NCI-H1436 treated with DMSO at 0.1 percent for 48 hours (cell line): ENCODE measurements at places on chromosomes 13 and 19.

DNA sequence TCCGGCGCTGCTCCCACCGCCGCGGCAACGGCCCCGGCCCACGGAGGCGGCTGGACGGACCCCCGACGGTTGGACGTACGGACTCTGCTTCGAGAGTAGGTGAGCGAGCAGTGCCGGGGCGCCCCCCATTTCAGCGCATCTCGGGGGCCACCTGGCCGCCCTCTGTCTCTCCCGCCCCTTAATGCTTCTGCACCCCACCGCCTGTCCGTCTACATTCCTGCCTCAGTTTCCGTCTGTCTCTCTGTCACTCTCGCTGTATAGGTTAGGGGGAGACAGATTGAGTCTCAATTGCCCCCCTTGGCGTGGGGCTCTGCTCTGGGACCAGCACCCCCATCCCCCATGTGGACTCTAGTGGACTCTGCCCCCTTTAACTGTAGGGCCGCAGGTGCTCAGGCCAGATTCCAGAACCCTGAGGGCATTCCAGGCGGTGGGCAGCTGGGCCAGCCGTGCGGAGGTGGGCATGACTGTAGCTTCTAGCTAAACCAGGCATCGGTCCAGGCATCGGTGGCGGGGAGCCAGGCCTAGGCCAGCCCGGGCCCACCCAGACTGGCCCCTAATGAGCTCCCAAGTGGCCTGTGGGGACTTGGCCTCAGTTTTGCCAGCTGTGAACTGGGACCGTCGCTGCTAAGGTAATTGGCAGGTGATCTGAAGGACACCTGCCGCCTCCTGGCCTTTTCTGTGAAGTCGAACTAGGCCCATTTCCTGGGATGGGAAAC lies 373 bp downstream of the TNFAIP8L1 start:
- DNase-seq = no peak

- DNase-seq = no peak
Observed at GRCh38 chr13:43529796-43530195, 257.0 kb downstream of the ENOX1 start.

GRCh38 chr13:94170145-94170571 lies 309.3 kb downstream of the DCT start:
- DNase-seq = no peak

GRCh38 chr13:93004919-93005318 lies 221.7 kb upstream of the GPC6 start:
- no peak for DNase-seq

GRCh38 chr13:44557986-44558385 lies 18.1 kb downstream of the TSC22D1 start:
- no peak for DNase-seq

GRCh38 chr13:46749951-46750350 lies 47.0 kb downstream of the ESD start:
- DNase-seq = no peak

DNA sequence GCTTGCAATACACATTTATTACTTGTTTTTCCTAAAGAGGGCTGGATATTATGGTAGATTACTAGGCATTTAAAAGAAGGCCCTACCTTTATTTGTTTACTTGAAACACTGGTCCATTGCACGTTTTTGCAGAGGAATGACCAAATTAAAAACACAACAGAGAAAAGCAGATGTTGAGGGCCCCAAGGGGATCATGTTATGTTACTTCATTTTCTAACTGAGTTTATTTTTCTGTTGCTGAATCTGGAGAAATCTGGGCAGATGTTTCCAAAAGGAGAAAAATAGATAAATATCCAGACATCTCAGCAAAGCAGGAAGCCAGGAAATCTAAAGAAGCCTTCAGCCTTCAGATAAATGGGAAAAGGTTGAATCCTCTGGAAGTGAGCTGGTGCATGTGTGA lies 353.0 kb downstream of the NDFIP2 start:
- DNase-seq = no peak

DNA sequence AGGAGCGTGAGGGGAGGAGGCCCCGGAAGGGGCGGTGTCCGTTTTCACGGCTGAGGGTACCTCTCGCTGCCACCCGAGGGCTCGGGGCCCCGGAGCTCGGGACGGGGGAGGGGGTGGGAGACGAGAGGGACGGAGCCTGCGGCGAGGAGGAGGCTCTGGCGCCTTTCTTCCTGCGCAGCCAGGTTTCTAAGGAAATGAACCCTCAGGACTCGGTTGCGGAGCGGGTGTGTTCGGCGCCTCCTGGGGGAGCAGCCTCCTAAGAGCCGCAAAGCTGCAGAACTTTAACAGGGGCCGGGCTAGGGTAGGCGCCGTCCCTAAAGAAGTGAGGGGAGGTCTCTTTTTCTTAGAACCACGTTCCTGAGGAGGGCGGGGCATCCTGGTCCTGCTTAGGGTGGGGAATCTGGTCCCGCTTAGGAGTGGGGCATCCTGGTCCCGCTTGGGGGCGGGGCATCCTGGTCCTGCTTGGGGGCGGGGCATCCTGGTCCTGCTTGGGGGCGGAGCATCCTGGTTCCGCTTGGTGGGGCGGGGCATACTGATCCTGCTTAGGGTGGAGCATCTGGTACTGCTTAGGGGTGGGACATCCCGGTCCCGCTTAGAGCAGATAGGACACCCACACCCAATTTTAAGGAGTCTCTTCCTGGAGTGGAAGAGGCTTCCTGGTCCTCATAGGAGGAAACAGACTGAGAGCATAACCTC lies 6.2 kb downstream of the SYT5 start:
- no peak for DNase-seq

- DNase-seq = no peak
Observed at GRCh38 chr19:3075605-3076431, 13.5 kb upstream of the TLE5 start.

GRCh38 chr19:34274284-34274826 lies 20.0 kb downstream of the GARRE1 start:
- DNase-seq = no peak

DNA sequence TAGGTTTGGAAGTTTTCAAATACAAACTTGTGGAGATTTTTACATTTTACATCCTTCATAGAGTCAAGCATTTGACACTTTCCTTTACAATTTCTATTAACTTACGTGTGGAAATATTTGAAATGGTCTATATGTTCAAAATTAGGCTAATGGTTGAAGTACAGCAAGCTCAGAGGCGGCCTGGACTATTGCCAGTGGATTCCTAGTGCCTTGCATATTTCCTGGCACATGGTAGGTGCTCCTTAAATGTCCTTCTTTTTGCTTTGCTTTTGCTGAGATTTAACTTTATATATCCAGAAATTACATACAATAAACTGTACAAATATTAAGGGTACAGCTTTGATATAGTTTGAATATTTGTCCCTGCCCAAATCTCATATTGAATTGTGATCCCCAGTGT lies 93.9 kb downstream of the UBL3 start:
- DNase-seq = no peak

DNA sequence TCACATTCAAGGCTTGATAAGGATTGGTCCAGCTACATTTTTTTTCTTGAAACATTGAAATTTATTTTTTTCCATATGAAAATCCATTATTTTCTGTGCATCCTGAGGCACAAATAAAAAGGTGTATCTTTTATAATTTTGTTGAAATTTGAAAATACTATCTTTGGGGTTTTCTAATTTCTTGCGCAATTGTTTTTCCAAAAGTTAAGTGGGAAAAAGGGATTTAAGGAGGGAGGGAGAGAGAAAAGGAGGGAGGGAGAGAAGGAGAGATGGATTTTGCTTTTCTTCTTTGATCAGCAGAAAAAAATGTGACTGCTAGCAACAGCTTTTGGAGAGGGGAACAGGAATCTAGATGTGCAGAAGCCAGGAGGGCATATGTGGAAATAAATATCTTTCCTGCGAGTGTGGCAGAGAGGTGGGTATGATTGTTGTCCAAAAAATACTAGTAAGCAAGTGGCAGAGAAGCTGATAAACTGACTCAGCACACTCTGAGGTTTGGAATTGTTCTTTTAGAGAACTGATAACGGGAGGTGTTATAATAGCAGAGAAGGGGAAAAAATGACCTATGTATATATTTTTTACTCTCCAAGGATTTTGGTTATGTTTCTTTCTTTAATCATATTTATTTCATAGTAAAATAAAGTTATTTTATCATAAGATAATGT lies 61.2 kb upstream of the EDNRB start:
- DNase-seq = no peak

DNA sequence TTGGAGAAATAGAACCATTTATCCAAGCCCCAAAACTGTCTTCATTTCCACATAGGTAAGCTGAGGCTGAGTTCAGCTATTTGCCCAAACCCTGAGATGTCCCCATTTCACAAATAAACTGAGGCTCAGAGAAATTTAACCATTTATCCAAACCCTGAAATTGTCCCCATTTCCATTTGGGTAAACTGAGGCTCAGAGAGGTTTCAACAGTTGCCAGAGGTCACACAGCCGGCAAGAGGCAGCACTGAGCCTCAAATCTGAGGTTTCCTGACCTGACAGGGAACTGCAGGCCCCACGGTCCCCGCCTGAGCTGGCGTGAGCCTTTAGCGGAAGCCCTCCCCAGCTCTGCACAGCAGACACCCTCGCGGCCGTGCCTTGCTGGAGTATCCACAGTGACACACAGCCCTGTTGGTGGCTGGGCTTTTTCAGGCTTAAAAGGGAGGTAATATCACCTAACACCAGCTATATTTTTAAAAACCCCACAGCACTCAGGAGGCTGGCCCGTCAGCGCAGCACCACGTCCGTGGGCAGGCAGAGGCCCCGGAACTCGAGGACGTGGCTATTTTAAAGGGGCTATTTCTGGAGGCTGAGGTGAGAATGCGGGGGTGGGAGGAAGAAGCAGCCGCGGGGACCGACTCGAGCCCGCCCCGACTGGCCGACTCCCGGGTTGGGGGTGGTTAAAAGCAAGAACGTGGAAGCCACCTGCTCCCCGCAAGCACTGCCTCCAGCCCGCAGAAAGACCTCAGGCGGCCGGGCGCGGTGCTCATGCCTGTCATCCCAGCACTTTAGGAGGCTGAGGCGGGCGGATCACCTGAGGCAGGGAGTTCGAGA lies 18.5 kb downstream of the PTPRS start:
- DNase-seq = no peak

DNA sequence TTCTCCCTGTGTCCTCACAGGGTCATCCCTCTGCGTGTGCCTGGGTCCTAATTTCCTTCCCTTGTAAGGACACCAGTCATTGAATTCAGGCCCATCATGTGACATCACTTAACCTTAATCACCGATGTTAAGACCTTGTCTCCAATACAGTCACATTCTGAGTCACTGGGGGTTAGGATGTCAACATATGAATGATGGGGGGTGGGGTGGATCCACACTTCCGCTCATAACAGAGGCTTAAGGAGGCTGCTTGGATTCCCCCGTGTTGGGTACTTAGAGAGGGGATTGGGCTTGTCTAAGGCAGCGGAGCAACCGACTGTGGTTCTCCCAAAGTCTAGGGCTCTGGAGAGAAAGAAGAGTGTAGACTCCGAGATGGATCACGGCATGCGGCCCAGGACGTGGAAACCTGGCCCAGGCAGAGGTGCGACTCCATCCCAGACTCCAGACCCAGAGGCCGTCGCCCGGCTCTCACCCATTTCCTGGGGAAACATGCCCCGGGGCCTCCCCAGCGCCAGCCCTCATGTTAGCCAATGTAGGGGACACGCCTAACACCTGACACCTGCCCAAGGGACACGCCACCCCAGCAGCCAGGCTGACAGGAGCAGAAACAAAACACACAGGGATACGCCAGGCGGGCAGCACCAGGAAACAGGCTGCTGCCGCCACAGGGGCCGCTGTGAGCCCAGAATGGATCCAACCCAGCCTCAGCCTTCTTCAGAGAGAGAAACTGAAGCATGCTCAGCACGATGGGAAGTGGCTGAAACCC lies 17.1 kb upstream of the IGLON5 start:
- no peak for DNase-seq

DNA sequence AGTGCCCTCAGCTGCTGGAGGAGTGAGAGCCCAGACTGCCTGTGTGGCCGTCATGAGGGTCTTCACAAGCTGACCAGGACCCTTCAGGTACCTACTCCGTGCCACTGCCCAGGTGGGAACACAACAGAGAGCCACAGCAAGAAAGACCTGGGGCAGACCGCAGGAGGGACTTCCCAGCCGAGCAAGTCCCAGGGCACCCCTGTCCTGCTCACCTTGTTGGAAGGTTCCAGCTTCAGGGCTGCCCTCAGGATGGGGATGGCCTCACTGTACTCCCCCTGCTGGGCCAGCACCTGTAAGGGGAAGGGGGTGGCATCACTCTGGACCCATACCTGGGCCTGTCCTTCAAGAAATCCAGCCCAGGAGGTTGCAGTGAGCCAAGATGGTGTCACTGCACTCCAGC lies 10.3 kb downstream of the FKBP8 start:
- no peak for DNase-seq

DNA sequence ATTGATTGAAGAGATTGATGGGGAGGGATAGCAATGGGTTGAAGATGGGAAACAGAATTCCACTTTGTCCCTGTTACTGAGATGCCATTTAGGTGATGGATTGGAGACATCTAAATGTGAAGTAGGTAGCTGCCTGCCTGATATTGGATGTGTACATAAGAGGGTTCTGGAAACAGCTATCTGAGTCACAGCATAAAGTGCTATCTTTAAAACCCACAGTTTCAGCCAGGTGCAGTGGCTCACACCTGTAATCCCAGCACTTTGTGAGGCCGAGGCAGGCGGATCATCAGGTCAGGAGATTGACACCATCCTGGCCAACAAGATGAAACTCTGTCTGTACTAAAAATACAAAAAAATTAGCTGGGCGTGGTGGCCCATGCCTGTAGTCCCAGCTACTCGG lies 72.6 kb downstream of the DNAJC3 start:
- no peak for DNase-seq

DNA sequence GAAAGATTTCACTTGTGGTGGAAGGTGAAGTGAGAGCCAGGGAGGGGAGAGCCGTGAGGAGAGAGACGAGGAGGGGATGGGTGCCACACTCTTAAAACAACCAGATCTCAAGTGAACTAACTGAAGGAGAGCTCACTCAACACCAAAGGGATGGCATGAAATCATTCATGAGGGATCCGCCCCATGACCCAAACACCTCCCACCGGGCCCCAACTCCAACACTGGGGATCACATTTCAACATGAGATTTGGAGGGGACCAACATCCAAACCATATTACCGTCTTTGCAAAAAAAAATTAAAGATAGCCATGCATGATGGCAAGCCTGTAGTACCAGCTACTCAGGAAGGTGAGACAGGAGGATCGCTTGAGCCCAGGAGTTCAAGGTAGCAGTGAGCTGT lies 34.9 kb upstream of the POP4 start:
- DNase-seq = no peak

- DNase-seq = no peak
Observed at GRCh38 chr19:30361107-30361447, 11.1 kb upstream of the ZNF536 start.

DNA sequence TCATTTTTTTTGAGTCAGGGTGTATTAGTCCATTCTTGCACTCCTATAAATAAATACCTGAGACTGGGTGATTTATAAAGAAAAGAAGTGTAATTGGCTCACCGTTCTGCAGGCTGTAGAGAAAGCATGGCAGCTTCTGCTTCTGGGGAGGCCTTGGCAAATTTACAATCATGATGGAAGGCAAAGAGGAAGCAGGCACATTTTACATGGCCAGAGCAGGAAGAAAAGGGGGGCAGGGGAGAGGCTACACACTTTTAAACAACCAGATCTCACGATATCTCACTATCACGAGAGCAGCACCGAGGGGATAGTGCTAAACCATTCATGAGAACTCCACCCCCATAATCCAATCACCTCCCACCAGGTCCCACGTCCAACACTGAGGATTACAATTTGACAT lies 44.5 kb upstream of the MIR17HG start:
- no peak for DNase-seq

GRCh38 chr19:51047031-51047335 lies 12.2 kb upstream of the KLK12 start:
- no peak for DNase-seq

GRCh38 chr19:9008667-9009066 lies 1.5 kb downstream of the MUC16 start:
- no peak for DNase-seq

- DNase-seq = no peak
Observed at GRCh38 chr13:107421028-107421427, 794.3 kb downstream of the LIG4 start.

- DNase-seq = no peak
Observed at GRCh38 chr13:36436811-36437210, 4.5 kb downstream of the CCNA1 start.
